Kidney glomerular epithelial cell (primary cell): ENCODE measurements at places on chromosomes 2 and 18.

- DNase-seq = no peak
These were observed 37.1 kb downstream of the BOK start for GRCh38 chr2:241595600-241596140.

GRCh38 chr2:18750672-18751554, 161.5 kb upstream of the NT5C1B start:
- no peak for DNase-seq

DNA sequence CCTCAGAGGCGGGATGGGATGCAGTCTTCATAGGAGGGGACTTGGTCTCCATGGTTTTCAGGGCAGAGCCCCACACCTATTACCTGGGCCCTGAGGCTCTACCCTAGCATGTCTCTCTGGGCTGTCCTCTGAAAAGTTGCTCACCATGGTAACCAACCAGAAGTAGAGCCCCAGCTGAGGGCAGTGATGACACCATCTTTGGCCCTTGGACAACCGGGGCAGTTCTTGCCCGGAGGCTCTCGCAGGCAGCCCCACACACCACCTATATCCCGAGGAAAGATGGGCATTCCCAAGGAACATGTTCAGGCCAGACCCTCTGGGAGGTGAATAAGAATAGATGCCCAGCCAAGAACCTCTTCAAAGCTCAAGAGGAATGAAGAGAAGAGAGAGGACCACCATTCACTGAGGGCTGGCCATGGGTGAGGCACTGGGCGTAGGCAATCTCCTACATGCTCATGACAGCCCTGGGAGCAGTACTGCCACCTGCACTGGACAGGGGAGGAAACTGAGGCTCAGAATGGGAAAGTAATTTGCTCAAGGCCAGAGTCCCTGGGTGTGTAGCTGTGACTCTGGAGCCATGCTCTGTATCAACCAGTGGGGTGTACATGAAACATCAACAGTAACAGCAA, 72.5 kb downstream of the HS1BP3 start:
- DNase-seq = no peak

GRCh38 chr2:46798998-46799698, 116.5 kb downstream of the MCFD2 start:
- no peak for DNase-seq

- no peak for DNase-seq
These were observed 360.0 kb downstream of the RND3 start for GRCh38 chr2:150127346-150127990.
